Activated CD8-positive, alpha-beta memory T cell treated with anti-CD3 and anti-CD28 coated beads for 24 hours (primary cell): ENCODE measurements at places on chromosomes 2 and 18.
A peak's percentile ranks its signal among the peaks of the same experiment; 100 is the strongest.

GRCh38 chr2:7927691-7928090, 754.2 kb upstream of the ID2 start:
- no peak for DNase-seq

DNA sequence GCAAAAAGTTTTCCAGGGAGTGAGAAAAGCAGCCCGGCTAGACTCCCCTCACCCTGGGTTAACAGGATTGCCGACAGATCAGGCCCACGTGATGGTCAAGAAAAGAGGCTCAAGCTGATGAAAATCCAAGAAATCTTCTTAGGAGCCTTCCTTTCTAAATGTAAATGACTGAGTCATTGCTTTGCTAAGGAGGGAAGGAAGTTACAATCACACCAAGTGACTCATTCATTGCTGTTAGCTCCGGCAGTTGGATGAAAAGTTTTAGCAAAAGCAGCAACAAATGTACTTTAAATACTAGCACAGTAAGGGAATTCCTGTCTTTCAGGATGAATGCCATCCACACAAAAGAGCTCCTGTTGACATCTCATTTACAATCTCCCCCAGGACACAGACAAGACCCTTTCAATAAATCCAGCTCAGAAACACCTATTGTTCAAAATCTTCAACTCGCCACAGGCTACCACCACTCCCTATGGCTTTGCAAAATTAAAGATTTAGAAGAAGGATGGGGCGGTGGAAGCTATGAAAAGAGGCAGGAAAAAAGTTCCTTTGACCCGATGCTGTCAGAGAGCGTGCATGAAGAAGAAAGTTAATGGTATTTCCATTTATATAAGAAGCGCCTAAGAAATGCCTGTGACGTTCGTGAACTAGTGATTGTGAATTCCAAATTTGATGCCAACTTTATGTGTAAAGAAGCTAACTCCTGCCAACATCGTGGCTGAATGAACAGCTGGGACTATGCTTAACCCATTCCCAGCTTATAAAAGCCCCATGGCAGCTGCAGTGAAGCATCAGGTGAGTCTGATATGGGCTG, 153.7 kb downstream of the TGIF1 start:
- peak; percentile 68 for DNase-seq

DNA sequence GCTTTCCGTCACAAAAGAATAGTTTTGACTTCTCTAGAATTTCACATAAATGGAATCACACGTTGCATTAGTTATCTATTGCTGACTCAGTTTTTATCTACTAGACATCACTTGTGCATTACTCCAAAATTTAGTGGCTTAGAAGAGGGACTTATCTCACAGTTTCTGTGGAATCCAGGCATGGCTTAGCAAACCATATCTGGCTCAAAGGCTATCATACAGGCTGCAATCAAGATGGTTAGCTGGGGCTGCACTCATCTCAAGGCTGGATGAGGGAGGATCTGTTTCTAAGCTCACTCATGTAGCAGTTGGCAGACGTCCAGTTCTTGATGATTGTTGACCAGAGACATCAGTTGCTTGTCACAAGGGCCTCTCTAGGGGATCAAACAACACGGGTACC, 6.6 kb upstream of the DSC3 start:
- DNase-seq: no peak

- DNase-seq: no peak
Observed at GRCh38 chr18:33729556-33729955, 151.5 kb downstream of the ASXL3 start.

- DNase-seq: no peak
Observed at GRCh38 chr2:220044383-220044782, 417.0 kb downstream of the SLC4A3 start.

DNA sequence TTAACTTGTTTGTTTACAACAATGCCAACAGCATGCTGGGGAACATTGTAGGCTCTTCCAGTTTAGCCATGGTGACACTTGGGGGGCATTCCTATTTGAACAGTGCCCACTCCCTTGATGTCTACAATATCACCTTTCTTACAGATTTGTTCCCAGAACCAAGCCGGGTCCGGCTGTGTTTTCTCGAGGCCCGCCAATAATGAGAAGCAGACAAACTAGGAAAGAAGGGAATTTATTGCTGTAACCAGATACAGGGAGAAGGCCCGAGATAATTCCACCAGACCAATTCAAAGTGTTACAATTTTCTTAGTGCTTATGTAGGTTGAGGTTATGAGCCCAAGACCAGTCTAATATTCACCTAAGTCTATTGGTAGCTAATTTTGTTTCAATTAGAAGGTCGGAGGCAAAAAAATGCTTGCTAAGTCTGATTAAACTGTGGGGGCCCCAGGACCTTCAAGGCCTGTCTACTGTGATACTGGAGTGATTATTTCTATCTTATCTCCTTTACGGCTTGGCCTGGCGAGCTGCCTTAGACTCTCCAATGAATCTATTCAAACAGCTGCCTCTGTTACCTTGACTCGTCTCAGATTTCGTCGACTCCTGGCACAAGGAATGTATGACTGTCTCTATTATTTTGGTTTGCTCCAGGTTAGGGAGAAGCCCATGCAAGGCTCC, 59.1 kb upstream of the PSME4 start:
- DNase-seq: no peak

DNA sequence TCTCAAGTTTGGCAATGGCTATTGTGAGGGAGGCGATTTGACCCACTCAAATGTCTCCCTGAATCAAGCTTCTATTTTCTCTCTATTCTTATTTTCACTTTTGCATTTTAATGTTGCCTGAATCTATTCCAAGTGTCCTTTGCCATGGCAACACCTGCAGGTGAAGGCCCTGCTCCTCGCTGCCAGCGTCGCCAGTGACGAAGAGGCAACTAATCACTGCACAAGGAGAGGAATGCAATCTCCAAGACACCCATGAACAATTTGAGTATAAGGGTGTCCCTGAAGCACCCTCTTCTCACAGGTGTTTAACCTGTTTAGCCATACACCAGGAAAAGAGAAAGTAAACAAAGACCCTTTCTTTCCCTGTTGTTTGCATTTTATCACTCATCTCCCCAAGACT, 165.6 kb upstream of the VRK2 start:
- no peak for DNase-seq
